ENCODE measurements at places on chromosomes 2 and 18.

- DNase-seq, result no peak
Measured at GRCh38 chr2:82731824-82732223, 1727.3 kb downstream of the SUCLG1 start.

GRCh38 chr2:191676790-191677645, 918 bp upstream of the NABP1 start:
- peak; percentile 59 for DNase-seq

DNA sequence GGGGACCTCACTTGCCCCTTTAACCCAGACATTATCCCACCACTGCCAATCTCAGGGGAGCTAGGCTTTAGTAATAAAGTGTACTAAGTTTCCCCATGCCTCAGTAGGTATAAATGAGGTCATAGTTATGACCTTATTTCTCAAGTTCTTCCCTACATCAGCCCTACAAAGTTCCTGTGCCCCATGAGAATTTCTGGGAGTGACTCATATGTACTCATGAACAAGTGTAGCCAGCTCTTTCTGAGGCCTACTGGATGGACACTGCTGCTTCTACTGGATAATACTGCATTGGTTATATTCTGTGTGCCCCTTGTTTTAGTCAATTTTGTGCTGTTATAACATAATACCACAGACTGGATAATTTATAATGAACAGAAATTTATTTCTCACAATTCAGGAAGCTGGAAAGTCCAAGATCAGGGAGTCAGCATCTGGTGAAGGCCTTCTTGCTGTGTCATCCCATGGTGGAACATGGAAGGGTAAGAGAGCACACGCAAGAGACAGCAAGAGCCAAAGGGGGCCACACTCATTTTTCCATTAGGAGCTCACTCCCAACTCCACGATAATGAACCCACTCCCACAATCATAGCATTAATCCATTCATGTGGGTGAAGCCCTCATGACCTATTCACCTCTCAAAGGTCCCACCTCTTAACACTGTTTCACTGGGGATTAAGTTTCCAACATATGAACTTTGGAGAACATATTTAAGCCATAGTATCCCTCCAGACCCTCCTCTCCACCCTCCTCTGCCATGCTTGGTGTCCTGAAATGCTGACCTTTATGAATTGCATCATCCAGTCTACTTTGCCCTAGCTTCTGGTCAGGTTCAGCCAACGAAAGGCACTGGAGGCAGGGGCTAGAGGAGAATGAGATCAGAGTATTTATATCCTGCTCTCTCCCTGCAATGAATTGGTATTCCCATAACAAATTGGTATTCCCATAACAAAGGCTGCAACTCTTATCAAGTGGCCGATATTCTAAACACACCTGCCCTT, 25.4 kb upstream of the ST3GAL5 start:
- peak; percentile 67 for DNase-seq

- DNase-seq, result no peak
Measured at GRCh38 chr2:64165706-64166105, 21.5 kb upstream of the PELI1 start.

DNA sequence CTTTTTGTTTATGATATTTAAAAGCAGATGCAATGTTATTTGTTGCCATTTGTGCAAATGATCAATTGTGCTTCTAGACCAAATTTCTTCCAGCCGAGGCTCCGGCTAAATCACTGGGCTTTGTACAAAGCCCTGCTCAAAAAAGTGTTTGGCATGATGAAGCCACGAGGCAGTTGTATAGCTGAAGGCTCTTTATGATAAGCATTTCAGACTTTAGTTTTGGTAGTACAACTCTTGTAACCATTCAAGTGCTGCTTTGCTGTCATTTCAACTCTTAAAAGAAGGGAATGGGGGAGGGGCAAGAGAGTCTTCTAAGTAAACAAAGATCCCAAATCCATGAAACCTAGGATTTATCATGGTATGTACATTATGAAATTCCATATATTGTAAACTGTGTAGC, 3.3 kb upstream of the ZNF532 start:
- DNase-seq, result no peak

Data from tibial artery (tissue), 4 donors.